Fibroblast of skin of right quadriceps (primary cell): ENCODE measurements at places on chromosomes 13 and 19.

DNA sequence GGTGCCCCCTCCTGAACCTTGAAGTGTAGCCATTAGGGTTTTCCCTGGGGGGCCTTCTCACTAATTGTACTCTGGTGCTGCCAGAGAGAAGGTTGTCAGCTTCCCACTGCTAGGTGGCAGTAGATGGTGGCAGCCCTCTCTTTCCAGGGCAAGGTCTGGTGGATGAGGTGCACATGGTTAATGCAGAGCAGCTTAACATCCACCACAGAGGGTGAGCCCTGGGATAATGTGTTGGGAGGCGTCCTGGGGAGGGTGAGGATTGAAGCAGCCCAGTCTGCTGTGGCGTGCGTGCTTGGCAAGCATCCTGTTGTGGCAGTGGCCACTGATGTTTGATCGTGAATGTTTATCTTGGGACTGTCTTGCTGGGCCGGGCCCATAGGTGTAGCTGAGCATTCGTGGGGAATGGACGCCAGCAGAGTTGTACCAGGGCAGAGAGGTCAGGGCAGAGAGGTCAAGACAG lies 5.8 kb downstream of the EGLN2 start:
- DNase-seq, result no peak

- DNase-seq, result no peak
Observed at GRCh38 chr13:81738364-81738763, 1397.4 kb upstream of the SPRY2 start.

GRCh38 chr13:47705185-47705584 lies 295.9 kb downstream of the SUCLA2 start:
- no peak for DNase-seq

DNA sequence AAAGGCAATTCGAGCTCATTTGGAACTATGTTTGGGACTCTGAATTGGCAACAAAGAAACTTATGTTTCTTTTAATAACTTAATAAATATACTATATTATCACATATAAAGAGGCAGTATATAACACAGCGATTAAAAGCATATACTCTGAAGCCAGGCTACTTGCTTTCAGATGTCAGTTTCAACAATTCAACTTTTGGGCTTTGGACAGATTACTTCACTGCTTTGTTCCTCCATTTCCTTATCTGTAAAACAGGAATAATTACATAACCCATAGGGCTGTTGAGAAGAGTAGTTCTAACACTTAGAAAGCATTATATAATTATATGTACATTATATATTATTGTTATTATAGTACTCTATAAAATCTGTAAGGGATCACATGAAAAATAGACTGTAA lies 107.2 kb downstream of the EDNRB start:
- DNase-seq, result no peak

DNA sequence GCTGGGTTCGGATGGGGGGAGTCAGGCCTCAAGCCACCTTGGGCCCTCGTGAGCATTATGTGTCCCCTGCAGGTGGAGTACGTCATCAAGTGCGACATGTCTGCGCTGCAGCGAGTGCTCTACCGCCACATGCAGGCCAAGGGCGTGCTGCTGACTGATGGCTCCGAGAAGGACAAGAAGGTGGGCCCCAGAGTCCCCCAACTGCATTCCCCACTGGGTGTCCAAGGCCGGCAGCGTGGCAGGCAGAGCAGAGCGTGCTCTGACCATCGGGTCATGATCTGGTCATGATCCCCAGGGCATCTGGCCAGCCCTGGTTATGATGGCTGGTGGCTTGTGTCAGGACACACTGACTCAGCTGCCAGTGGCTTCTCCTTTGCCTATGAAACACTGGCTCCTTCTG lies 63.4 kb downstream of the SMARCA4 start:
- no peak for DNase-seq

DNA sequence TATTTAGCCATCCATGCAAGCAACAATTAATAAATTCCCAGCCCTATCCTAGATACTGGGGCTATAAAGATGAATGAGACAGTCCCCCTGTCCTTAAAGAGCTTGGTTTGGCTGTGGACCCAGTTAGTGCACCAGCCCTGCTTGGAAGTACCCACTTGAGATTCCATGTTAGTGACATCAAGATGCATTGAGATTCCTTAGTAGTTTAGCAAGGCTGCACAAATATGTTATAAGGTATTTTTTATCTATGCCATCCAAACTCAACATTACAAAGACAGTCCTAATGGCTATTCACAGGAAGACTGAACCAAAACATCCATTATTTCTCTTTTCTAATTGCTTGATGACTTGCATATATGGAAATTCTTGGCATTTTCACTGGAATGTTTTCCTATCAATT lies 48.8 kb upstream of the RAP2A start:
- peak; percentile 22 for DNase-seq
